Activated naive CD4-positive, alpha-beta T cell treated with anti-CD3 and anti-CD28 coated beads, Interleukin-2, amount 50 U/mL, for 16 hours (primary cell): ENCODE measurements at places on chromosomes 2 and 18.

DNA sequence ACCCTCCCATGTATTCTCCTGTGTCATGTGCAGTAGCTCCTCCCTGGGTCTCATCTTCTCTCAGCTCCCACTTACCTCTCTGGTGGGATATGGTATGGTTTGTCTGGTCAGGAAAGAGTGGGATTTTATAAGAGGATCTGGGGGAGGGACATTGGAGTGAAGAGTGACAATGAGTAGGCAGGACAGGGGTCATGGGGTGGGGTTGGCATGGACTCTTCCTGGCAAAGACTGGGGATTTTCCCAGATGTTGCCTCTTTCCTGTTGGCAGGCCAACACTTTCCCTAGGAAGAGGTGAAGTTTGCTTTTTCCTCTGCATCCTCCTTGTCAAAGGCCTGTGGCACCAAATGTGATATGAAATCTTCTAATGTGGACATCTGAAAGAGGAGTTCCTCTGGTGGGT lies at the start of gene REG3A:
REG3A (minus strand) TSS at position 101 of the 400 bp plus-strand sequence. CDS start 348 bp downstream, outside the sequence.
- no peak for DNase-seq

- no peak for DNase-seq
These were observed 80.2 kb upstream of the BCL11A start for GRCh38 chr2:60633615-60634014.

DNA sequence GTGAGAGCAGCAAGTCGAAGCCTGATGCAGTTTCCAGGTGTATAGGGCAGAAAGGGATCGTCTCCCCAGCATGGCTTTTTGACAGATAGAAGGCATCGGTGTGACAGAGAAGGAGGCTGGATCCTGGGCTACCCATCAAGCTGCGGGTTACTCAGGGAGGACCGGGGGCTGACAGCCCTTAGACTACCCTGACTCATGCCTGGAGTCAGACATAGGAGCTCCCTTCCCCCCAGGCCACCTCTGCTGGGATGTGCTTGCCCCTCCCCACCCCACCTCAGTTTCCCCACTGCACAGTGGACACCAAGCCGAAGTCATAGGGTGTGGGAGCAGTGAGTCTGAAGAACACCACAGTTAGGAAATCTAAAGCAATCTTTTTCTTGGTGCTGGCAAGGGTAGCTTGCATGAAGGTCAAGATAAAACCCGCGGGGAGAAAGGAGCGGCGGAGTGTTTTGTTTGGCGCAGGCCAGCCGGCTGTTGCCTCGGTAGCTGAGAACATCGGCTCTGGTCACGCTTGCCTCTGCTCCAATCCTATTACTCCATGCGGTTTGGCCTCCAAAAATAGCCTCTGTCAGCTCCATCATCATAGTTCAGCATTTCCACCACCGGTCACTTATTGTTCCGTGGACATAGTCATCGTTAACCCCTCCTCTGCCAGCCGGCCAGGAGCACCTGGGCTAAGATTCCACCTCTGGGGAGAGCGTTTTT lies 169.2 kb upstream of the GLI2 start:
- no peak for DNase-seq

DNA sequence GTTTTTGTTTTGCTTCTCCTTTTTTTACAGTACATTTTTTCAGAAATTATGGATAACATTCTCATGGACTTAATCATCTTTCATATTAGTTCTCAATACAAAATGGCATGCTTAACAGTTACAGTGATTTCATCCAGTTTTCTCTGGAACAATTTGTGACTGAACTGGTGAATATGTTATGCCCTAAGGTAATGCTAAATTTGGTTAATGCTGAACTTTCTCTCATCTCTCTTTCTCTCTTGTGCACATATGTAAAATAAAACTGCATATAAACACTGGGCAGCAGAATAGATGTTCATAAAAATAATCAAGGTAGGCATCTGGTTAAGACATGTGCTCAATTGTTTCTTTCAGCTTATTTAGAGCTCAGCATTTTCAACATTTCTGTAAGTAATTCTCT lies 196.3 kb upstream of the TMEFF2 start:
- no peak for DNase-seq

GRCh38 chr18:42183746-42184145 lies 228.7 kb downstream of the PIK3C3 start:
- DNase-seq: no peak

- DNase-seq: no peak
These were observed 946 bp upstream of the AGAP1 start for GRCh38 chr2:235492850-235493344.

GRCh38 chr2:117703858-117704257 lies 110.6 kb upstream of the DDX18 start:
- DNase-seq: no peak

- peak; percentile 31 for DNase-seq
These were observed 49.7 kb upstream of the ODC1 start for GRCh38 chr2:10497797-10498251.

DNA sequence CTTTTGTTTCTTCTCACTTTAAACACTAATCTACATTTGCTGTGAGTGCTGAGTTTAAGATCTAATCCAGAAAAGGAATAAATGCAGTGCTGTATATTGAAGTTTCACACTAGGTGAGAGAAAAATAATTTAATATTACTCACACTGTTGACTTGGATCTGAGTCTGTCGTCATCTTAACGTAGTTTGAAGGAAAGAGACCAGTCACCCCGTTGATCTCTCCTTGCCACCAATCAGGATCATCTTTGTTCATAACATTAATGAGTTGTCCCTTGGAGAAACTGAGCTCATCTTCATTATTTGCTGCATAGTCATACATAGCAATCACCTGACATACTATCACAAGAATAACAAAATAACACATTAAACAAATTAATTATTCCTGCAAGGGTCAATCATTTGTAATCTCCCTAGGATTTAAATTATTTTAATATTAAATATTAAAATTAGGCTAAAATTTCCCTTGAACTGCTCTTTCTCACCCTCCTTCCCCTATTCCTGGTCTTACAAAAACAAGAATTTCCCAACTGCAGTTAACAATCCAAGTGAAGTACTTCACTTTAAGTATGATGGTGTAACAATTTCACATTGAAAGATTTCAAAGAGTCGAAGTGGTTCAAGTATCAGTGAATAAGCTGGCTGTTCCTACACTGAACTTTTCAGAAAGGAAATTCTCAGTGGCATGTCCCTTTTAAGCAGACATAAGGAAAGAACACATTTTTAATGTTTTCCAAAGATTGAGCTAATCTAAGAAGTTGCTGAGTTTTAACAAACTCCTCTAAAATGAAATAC lies 71.3 kb downstream of the FAM228A start:
- no peak for DNase-seq

DNA sequence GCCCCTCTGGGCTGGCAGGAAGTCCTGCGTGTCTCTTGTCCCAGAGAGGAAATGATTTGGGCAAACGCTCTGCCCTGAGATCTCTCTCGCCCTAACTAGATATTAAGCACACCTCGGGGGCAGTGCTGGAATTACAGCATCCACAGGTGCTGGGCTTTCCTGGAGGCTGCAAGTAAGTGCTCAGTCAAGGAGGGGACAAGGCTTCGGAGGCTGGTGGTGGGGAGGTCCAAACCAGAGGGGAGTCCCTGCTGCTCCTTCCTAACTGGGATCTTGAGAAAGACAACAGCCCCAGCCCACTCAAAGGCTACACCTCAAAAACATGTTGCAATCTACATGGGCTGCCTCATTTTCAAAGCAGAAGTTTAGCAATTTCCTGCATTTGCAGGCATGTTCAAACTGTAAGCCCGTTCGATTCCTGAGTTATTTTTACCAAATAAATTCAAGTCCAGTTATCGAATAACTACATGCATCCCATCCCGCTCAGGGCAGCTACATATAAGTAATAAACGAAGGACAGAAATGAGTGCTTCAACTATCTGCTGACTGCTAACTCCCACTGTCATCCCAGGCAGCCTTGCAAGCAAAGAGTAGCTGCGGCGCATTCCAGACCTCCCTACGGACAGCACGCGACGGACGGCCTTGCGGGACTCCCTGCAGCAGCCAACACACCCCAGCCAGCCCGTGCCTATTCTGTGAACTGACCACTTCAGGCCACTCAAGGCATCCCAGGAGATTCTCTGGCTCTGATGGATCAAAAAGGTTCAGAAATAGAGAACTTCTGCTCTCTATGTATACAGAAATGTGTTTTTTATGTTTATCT lies 27.5 kb downstream of the ZNF516 start:
- DNase-seq: no peak

DNA sequence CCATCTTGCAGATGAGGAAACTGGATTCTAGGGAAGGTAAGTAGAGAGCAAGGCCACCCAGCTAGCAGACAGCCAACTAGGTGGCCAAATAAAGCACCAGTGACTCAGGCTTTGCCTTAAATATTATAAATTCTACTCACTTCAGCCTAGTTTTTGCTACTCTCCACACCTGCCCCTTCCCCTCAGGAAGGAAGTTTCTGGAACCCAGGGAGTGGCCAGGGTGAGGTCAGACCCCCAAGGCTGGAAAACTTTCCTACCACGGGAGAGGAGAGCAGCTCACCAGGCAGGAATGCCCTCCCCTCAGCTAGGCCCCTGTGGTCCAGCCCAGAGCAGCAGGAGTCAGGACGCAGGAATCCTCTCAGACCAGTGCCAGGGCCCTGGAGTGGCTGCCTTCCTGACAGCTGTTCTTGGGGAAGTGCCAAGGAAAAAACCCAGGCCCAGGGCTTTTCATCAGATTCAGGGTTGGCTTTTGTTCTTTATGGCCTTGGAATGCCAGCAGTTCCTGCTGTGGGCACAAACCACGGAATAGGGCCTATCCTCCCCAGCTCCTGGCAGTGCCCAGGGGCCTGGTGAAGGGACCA lies 5.1 kb upstream of the PAX8 start:
- DNase-seq: no peak

DNA sequence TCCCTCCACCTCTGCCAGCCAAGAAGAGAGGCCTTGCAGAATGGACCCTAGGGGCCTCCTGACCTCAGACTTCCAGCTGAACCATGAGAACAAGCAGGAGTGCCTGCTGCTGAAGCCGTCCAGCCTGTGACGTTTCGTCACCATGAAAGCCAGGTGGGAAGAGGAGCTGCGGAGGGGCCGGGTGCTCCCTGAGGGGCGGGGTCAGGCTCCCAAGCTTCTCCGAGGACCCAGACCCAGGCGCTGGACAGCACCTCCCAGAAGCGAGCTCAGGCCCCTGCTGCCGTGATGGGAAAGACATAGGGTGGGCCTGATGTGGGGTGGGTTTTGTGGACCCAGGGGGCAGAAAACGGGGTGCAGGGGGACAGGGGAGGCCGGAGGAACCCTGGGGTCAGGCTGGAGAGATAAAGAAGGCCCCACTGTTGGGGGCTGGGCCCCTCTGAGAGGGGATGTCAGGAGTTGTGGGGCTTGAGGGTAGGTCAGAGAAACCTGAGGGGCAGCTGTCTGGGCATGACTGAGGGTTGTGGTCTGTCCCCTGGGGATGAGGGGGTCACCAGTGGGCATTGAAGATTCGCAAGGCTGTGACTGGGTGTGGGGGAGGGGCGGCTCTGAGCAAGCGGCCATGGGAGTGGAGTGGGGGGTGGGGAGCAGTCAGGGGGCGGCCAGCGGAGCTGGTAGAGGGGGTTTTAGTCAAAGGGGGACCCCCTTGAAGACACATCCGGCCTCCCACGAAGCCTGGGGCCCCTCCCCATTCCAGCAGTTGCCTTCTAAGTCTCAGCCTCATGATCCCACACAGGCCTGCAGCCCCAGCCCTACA lies 73.4 kb upstream of the ODC1 start:
- no peak for DNase-seq

DNA sequence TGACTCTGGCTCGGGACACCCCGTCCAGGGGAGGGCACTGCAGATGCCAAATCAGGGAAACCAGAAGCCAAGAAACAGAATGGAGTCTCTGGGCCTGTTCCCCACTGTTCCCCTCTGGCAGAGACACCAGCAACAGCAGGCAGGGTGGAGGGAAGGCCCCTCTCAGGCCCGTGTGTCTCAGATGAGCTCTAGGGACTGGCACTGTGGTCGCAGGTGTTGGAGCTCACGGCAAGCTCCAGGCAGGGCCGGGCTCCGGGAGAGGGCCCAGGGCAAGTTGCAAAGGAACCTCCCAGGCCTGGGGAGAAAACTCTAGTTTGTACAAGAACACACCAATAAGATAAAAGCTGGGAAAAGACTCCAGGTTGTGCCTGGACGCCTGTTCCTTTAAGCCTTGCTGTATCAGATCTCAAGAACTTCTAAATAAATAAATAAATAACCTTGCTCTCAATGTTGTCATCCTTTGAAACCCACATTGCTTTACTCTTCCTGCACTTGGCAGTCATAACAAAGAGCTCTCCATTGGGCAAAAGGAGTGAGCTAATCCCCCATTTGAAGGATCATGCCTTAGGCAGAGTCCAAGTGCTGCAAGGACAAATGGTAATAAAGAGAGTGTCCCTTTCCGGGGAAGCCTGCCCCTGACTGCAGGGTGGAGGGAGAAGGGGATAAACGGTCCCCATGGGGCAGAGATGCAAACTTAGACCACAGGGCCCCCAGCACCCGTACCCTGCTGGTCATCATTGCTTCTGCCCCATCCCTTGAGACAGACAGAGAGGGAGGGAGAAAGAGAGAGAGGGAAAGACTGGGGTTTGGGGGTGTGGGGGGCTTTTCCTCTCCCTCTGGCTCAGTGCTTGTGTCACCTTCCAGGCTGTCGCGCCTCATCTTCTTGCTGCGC lies 33.3 kb downstream of the CNGA3 start:
- DNase-seq: no peak

DNA sequence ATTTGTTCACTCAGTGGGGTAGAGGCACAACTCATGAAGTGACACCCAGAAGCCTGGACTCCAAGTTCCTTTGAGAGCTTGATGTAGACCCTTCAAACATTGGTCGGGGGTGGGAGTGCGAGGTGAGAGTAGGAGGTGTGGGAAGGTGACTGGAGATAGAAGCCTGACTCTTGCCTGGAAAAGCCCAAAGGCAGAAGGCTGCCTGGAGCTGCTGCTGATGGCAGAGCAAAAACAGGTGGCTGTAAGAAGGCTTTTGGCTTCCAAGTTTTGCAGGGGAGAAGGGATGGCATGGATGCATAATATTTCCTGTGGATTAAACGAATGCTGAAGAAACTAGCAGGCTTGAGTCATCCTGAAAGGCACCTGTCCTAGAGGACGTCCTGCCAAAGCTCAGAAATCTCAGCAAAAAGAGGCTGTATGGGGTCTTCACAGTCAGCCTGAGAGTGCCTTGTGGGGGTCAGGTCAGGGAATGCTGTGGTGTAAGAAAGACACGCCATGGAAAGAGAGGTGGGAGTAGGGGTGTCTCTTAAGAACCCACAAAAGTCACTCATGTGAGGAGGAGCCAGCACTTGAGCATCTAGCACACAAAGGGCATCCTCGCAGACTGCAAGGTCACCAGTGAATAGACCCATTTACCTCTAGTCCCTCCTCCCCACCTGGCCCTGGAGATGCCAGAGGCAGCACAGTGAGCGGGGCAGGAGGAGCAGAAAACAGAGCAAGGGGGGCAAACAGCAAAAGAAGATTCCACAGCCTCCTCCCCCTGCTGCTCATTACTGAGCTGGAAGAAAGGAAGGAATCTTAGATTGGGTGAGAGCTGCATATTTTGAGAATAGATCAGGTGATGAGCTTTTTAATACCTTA lies 37.5 kb downstream of the FASTKD2 start:
- no peak for DNase-seq
